Left cardiac atrium (tissue), 4 donors: ENCODE measurements at places on chromosomes 7 and 10. TPM values are rescaled to one million over a fixed set of nuclear protein-coding genes. Genes with fewer than 3 reads are reported as not detected.

The STK17A gene
- total RNA-seq, result 12.2 TPM

The SHTN1 gene
- 7.0 TPM for total RNA-seq

The PHKG1 gene
- 25.3 TPM for total RNA-seq

The FAM131B gene
- 0.29 TPM for total RNA-seq

The BZW2 gene
- 144 TPM for total RNA-seq

The PDZD8 gene
- 28.5 TPM for total RNA-seq

The MRPL43 gene
- 47.3 TPM for total RNA-seq

The LAMB1 gene
- 109 TPM for total RNA-seq

The XRCC2 gene
- total RNA-seq, result 0.31 TPM

The ZP3 gene
- 0.76 TPM for total RNA-seq

The MUC3A gene
- 0.35 TPM for total RNA-seq

The ENTPD1 gene
- 18.5 TPM for total RNA-seq

The ARL4A gene
- total RNA-seq, result 13.9 TPM

The PRKG1 gene
- 34.7 TPM for total RNA-seq

The SYT15 gene
- total RNA-seq, result 4.9 TPM

The MORN4 gene
- total RNA-seq, result 8.3 TPM

The RUFY2 gene
- 10.7 TPM for total RNA-seq

The ZNF239 gene
- total RNA-seq, result 2.2 TPM

The MRLN gene
- total RNA-seq, result not detected

The CCDC146 gene
- 6.8 TPM for total RNA-seq

The LIPJ gene
- not detected for total RNA-seq

The ANKRD30A gene
- 0.32 TPM for total RNA-seq

The GFRA1 gene
- 4.9 TPM for total RNA-seq

The SPDYE1 gene
- total RNA-seq, result not detected

The CYP2C8 gene
- total RNA-seq, result 0.34 TPM

The HEPACAM2 gene
- not detected for total RNA-seq

The NPFFR1 gene
- 0.12 TPM for total RNA-seq
